ENCODE measurements at places on chromosomes 12 and 14.

- peak; percentile 41 for DNase-seq
These were observed 50.0 kb upstream of the USP44 start for GRCh38 chr12:95601091-95601961.

DNA sequence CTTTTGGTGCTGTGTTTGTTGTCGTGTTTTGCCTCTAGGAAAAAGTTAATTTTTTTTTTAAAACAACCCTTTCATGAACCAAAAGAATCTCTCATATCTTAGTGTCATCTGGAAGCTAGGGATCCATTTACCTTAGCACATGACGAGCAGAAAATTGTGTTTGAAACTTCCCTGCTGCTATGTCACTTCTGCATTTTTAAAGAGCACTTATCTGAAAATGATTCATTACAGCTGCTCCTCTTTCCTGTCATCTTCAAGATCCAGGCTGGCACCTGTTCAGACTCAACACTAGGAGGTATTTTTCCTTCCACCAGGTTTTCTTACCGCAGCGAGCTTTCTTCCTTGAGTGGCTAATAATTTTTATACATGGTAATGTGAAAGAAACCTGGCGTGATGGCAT is 67.0 kb downstream of the EML1 start:
- DNase-seq = no peak

DNA sequence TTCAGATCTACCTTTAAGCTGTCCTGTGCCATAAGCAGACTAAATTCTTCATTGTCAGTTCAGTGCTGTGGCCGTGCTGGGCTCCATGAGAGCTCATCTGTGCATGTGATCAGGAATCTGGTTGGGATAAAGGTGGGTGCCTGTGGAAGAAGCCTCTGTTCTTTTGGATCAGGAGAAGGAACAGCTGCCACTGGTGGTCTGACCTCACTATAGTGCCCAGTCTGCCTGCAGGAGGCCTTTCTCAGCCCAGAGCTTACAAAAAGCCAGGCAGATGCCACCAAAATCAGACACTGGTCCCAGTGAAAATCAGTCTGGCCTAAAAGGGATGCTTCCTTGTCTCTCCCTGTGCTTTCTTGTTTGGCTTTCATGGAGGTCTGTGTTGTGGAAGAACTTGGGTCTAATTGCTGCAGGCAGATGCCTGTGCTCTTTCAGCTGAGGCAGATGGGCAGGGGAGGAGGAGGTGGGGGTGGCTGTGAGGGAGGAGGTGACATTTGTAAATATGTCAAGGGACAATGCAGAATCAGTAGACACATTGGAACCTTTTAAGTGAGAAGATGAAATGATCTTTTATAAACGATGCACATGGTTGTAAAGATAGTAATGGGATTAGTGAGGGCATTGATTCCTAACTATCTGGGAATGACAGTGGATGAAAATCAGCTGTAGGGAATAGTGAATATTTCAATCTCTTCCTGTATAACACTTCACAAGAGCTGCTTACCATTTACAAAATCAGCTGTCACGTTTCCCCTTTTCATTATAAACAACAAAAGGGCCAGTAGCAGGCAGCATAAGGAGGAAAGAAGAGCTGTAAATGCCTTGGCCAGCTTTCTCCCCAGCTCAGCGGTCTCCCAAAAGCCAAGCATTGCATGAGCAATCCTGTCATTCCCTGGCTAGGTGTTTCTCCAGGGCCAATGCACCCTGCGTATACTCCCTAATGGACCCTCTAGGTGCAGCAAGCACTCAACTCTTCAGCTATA is 44.6 kb downstream of the CACNA2D4 start:
- no peak for DNase-seq

DNA sequence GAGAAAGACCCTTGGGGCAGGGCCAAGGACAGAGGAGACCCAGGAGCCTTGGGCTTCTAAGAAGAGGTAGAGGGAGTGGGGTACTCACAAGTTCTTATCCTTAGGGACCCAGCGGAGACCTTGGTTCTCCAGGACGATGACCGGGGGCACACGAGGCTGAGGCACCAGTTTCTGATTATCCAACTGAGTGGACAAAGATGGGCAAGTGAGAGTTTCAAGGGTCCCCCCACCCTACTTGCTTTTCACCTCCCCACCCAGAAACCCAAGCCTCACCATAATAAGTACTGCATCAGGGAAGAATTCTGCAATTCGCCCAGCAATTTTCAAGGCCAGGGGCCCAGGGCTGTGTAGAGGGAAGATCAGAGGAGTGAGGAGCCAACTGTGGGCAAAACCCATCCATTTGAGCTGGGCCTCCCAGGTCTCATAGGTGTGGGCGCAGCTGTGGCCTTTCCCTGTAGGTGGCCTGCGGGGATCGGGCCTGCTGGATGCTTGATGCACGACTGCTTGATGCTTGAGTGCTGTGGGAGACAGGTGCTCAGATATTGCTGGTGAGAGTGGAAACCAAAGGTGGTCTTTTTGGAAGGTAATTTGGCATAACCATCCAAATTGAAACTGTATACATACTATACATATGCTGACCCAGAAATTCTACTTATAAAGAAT is 2.0 kb downstream of the EMC9 start:
- no peak for DNase-seq

GRCh38 chr12:92059960-92060359 is 85.7 kb downstream of the BTG1 start:
- peak; percentile 88 for DNase-seq

DNA sequence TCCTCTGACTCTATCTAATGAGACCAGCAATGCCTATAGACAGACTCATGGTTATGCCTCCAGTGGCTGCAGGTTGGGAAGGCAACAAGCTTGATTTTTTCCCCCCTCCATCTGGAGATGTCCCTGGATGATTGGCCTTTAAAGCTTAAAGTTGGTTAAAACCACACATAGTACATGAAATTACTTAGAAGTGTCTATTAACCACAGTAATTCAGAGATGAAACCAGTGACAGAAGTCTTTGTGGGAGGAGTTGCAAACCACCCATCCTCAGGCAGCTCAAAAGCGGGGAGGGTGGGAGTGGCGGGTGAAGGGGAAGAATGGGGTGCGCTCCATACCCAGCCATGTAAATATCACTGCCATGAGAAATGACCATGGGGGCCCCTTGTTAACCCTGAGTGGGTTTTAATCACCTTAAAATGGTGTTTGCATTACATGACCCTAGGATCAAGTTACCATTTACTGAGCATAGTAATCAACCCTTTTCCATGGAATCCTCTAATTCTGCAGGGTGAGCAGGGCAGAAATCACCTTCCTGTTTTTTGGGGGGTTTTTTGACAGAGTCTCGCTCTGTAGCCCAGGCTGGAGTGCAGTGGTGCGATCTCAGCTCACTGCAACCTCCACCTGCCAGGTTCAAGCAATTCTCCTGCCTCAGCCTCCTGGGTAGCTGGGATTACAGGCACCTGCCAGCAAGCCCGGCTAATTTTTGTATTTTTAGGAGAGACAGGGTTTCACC is 133.5 kb downstream of the FOXN3 start:
- DNase-seq = no peak

DNA sequence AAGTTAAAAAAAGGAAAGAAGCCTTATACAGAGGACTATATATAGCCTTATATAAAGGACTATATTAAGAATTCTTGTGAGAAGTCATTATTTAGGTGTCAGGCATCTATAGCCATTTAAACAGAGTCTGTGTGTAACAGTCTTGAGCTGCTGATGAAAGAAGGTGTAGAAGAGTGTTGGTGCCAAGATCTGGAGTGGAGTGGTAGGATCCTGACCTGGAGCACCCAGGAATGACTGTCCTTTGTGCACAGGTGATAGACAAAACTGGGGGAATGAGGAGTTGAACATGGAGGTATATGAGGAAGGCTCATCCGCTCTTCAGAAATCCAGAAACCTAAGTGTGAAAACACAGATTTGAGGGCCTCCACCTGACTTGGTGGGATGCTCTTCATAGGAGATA is 747.3 kb downstream of the NRXN3 start:
- DNase-seq = no peak

GRCh38 chr12:104758771-104759170 is 199.3 kb downstream of the SLC41A2 start:
- no peak for DNase-seq

GRCh38 chr12:96335270-96335669 is 65.0 kb downstream of the CDK17 start:
- peak; percentile 37 for DNase-seq

DNA sequence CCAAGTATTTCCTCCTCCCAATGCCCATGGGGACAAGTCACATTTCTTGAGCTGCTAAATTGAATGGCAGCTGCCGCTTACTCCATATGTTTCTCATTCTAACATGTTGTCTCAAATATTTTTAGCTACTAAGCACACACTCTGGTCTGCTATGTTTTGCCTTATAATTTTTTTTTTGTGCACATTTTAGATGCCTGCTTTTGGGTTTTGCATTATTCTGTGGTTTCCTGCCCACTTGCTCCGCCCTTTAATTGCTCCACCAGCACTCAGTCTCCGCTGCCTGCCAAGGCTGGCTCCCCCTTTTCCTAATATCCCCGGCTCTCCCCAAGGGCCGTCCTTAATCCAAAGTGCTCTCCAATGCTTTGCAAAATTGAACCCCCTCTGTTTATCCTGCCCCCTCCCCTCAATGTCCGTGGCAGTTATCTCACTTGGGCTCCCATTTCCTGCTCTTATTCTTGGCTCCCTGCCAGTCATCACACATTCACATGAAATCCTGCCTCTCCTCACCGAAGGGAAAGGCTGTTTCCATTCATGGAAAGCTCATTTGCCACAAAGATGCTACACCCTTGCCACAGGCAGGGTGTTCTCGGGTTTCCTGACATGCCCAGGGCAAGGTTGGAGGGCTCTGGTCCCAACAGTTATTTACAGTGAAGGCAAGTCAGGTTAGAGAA is 79.4 kb downstream of the C12orf75 start:
- DNase-seq = no peak

DNA sequence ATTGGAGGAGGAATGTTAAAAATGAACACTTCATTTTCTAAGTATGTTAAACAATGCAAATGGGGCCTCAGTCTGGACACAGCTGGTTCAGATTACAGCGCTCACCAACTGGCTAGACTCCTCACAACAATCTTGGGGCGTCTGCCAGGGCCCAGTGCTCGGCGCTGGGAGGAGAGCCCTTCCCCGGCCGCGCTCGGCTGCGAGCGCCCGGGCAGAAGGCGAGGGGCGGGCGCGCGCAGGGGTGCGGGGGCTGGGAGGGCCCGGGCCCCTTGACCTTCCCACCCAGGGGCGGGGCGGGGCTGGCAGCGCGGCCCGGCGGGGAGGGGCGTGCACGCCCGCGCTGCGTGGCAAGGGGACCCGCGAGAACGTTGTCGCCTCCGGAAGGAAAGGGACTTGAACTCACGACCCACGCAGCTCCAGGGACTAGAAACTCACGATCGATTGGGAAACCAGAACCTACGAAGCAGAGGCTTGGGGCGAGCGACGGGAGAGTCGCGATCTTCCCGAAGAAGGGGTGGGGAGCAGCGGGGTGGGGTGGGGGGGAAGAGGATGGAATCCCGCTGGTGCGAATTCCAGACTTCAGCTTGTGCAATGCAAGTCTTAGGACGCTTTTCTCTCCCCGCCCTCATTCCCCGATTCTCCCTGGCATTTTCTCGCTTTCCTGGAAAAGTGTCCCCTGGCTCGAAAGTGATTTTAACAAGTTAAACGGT is at the start of gene FBLN5:
TSS of gene FBLN5 (minus strand) at position 220 of the 710 bp plus-strand sequence. CDS start 465 bp downstream, outside the sequence.
- DNase-seq = peak; percentile 31

GRCh38 chr14:69374235-69374634 is 23.9 kb downstream of the ERH start:
- no peak for DNase-seq

DNA sequence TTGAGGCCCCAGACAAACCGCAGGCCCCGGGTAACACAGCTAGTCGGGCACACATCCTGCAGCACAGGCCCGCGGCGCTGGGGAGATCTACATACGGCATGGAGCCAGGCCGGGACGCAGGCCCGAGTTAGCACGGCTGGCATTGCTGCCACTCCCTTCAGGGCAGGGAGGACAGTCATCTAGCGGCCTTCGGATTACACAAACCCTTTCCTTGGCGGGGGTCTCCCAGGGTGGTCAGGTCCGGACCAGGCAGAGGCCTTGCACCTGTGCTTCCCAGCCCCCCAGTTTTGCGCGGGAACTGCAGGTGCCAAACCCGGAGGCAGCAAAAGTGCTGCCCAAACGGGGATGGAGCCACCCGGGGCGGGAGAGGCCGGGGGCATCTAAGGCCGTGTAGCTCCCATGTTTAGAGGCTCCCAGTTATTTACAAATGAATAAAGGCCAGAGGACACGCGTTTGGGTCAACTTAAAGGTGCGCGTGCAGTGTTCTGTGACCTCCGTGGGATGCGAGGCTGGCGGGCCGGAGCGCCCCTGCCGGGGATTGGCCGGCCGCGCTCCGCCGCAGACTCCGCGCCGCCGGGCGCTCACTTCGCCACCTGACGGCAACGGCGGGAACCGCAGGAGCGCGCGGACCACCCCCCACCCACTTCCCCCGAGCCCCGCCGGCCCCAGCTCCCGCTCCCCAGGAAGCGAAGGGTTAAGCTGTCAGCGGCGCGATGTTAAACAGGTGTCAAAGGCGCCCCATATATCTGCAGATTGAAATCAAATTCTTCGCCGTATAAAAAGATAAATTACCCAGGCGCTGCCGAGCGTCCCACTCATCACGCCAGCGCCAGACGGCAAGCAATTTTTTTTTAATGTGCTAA is 18.1 kb downstream of the VSX2 start:
- no peak for DNase-seq

GRCh38 chr12:2112401-2112800 is 59.6 kb downstream of the CACNA1C start:
- no peak for DNase-seq

- DNase-seq = no peak
These were observed 22.9 kb downstream of the SPTSSA start for GRCh38 chr14:34439090-34439489.

- peak; percentile 63 for DNase-seq
These were observed 682 bp upstream of the TRIP11 start for GRCh38 chr14:92040431-92041051.
